ENCODE measurements at places on chromosomes 5 and 9.

DNA sequence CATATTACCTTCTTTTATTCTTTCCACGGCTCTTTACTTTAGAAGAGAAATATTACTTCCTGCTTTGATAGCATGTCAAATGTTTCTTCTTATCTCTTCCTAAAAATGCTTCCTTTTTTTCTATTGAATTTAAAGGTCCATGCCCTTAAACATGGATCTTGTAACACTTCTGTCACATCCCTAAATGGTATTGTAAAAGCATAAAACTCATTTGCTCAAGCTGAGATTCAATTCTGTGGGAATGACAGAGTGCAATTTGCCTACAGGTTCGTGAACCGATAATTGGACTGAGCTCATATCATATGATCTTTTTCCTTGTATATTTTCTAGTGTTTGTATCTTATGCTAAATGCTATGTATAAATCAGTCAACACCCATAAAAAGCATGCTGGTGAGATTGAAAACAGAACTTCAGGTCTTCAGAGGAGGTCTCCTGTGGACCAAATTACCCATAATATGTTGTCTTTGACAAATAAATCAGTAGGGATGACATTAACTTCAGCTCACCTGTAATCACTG lies 429.3 kb downstream of the TMEM232 start:
- no peak for DNase-seq

DNA sequence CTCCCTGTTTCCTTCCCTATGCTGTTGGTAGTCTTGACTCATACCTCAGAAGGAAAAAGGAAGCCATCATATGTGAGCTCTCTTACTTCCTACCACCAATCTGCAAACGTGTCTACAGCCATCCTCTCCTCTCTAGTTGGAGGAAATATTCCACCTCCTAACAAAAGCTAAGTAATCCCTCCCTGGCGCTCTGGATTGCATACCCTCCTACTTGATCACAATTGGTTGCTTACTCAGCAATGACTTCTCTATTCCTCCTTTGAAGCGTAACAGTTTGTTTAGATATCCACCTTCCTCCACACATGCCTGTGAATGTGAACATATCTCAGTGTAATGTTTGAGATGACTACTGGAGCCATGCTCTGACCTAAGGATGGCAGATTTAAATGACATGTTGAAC lies 18.2 kb downstream of the RUSC2 start:
- DNase-seq = no peak

DNA sequence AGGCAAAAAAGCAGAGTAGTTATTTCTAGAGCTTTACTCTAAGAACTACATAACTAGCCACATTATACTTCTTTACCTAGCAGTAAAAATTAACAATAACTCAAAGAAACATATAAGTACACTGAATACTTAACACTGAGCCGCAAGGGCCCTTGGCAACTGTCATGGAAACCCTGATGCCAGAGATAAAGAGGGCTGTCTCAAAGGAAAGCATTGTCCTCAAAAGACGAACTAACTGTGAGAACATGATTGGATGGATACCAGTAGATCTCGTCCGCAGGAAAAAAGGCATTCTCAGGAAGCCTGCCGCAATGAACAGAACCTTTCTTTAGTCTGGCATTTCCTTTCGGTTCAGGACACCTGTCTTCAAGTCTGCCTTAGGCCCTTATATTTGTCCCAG lies 379.0 kb upstream of the SLC30A5 start:
- no peak for DNase-seq

DNA sequence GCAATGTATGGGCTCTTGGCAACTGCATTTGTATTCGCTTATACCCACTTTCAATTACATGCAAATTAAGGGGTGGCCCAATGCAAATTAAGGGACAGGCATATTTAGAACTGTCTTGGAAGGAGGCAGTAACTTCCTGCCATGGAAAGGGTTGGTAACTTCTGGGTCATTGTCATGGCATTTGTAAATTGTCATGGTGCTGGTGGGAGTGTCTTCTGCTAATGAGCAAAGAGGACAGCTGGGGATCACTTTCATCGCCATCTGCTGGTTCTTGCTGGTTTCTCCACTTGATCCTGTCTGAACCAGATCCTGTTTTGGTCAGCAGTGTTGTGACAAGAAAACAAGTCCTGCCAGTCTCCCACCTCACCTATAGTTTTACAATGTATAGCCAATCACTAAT lies 23.3 kb upstream of the UGT3A2 start:
- no peak for DNase-seq

GRCh38 chr9:71592400-71592799 lies 175.9 kb downstream of the CEMIP2 start:
- DNase-seq = no peak

DNA sequence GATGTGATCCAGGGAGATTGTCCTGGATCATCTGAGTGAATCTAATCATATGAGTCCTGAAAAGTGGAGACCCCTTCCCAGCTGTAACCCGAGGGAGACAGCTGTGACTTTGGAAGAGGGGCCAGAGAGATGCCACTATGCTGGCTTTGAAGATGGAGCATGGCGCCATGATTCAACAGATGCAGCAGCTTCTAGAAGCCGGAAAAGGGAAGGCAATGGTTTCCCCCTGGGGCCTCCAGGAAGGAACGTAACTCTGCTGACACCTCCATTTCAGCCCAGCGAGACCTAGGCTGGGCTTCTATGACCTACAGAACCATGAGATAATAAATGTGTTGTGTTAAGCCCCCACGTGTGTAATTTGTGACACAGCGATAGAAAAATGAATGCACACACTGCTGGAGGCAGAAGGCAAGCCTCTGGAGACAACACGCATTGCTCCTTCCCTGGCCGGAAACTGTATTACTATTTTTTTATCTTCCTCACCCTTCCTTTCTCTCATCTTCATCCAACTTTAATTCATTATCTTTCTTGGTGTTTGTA lies 16.6 kb upstream of the SARDH start:
- no peak for DNase-seq

GRCh38 chr9:116516456-116516855 lies 170.6 kb upstream of the TRIM32 start:
- no peak for DNase-seq

- no peak for DNase-seq
Measured at GRCh38 chr9:38263532-38263931, 129.0 kb upstream of the ALDH1B1 start.

DNA sequence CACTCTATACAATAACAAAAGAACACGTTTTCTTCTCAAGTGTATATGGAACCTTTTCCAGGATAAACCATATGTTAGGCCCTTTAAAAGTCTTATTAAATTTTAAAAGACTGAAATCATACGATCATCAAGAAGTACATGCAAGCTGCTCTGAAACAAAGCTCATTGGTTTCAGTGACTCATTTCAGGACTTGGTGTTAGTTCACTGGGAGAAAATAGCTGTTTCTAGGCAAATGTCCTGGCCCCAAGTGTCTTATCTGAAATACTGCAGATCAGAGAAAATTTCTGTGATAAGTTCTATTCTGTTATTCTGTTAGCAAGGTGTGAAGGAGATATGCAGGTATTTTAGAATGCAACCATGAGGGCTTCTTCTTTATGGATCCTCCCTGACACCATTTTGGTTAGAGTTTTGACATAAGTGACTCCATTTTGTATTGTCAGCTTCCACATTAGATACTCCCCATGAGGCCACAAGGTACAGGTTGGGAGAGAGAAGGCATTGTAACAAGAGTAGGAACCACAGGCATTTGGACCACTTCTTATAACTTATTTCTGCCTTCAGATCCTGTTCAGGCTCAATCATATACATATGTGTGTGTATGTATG lies 7.5 kb upstream of the CCDC180 start:
- DNase-seq = no peak

- DNase-seq = no peak
Measured at GRCh38 chr9:129407905-129408452, 212.9 kb downstream of the C9orf50 start.

DNA sequence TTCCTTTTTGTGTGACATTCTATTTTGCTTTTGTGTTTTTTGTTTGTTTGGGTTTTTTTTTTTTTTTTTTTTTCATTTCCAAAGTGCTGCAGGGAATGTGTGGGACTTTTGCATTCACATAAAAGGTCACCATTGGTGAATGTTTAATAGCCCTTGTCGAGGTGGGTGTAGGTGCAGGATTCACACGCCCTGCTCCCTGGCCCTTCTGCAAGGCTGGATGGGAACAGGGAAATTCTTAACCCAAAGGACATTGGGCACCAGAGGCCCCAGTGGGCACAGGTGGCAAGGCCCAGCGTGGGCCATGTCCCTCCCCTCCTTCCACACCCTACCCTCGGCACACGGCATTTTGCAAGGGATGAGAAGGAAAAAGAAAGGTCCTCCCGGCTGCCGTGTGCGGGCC lies 50.4 kb upstream of the NOTCH1 start:
- DNase-seq = no peak

DNA sequence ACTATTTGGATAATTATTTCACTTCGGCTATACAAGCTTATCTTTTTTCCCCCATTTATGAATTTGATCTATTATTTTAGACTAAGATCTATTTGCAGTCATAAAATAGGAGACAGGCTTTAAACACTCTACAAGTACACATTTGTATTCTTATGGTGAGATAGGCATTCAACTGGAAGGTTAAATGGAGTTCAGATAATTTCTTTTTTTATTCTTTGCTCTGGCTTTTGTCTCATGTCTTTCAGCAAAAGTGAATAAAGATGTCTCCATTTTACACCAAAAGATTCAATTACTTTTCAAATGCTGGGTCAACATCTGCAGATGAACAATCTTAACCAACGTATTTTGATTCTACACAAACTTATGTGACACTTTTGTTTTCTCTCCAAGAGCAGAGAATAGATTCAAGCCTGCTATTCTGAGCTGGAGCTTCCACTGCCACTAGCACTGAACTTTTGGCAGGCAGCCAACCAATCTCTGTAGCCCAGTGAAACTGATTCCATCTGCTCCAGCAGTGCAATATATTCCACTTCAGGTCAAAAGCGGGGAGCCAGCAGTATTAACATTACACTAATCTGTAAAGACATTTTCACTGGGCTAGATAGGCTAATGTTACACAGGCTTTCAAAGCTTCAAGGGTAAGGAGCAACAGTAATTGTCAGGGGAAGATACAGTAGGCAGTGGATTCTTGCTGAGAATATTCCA lies 452.0 kb upstream of the ZNF608 start:
- DNase-seq = no peak

- DNase-seq = no peak
Measured at GRCh38 chr9:2645569-2645968, 24.0 kb downstream of the VLDLR start.

GRCh38 chr5:83538786-83539462 lies 67.4 kb downstream of the VCAN start:
- no peak for DNase-seq

- no peak for DNase-seq
Measured at GRCh38 chr5:35438786-35439185, 178.9 kb upstream of the SPEF2 start.

DNA sequence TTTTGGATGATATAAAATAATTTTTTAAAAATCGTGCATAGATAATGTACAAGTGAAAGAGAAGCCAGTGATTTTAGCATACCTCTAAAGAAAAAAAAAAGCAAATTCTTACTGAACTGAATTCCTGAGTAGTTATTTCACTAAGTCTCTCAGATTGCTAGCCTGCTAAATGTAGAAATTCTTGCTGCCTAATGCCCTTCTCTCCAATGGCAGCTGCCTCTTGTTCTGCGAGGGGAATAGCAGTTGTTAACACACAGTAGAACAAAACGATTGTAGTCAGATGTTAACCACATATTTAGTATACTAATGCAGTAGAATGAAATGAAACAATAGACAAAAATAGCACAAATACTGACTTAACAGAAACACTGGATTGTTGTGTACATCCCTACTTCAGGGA lies 26.8 kb downstream of the SMAD5 start:
- no peak for DNase-seq

DNA sequence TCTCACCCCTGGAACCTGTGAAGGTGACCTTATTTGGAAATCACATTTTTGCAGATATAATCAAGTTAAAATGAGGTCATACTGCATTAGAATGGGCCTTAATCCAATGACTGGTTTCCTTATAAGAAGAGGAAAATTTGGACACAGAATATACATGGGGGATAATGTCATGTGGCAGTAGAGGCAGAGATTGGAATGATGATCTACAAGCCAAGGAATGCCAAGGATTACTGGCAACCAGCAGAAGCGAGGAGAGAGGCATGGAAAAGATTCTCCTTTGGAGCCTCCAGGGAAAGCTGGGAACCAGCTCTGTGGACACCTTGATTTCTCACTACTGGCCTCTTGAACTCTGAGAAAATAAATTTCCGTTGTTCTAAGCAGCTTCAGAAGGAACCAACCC lies 20.2 kb upstream of the CEP78 start:
- DNase-seq = no peak

DNA sequence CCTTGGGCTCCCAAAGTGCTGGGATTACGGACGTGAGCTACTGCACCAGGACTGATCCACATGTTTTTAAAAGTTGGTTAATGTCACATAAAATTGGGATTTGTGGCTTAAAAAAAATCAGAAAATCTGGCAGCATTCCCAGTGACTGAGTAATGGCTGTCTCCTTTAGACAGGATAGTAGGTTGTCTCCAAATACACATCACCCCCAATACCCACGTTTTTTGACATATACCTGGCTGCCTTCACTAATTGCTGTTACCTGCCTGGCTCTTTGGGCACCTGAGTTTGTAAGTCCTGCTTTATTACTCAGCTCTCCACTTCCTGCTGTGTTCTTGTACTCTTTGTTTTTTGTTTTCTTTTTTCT lies 84.8 kb downstream of the KDM4C start:
- no peak for DNase-seq

Measured in stimulated activated CD8-positive, alpha-beta memory T cell treated with anti-CD3 and anti-CD28 coated beads, Interleukin-4, amount 100 ng/mL, for 1 hour (primary cell).